ENCODE measurements at places on chromosomes 1 and 21.

DNA sequence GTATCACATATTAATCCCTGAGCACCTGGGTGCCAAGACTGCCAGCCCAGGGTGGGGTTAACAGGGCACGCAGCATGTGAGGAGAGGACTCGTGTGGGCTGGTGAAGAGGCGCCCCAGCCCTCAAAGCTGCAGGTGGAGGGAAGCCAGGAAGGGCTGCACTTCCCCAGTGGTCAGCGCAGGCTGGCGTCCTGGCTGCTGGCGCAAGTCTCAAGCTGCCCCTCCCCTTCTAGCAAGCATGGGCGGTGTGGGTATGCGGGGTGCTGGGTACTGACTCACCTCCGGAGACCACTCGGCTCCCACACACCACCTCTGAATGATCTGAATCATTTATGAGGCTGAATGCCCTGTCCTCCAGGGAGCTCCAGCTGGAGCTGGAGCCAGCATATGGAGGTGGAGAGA is 44.0 kb downstream of the EIF2D start:
- no peak for DNase-seq

DNA sequence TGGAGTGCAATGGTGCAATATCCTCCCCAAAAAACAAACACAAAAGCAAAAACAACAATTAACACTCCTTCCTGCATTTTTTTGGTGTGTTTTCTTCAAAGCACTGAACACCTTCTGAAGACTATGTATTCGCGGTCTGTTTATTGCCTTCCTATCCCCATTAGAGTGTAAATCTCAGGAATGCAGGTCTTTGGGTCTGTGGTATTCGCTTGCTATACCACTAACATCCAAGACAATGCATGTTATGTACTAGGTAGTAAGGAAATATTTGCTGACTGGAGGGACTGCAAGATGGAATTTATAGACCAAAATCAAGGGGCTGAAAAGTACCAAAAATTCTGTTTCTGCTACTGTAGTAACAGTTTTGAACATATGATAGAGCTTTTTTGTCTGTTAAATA is 299.4 kb downstream of the RYR2 start:
- no peak for DNase-seq

DNA sequence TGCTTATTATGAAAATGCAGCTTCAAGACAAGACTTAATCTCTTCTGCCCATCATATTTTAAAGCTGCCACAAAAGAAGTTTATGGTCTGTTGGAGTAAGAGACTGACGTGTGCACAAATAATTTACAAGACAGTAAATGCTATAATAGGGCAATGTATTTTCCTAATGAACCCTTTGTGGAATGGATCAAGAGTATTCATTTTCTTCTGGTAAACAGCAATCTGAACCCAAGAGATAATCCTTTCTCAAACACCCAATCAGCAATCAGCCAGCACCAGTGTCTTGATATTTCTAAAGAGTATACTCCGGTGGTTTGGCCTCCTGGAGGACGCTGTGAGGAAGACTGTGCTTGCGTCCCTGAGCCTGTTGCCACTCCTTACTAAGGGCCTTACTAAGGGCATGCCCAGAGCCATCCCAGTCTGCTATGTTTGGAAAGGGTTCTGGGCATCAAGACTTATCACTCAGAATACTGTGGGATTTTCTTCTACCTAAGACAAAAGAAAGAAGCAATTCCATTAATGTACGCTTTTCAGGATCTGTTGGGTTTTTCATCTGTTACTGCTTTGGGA is 48.8 kb upstream of the LRRC8D start:
- no peak for DNase-seq

GRCh38 chr1:198966519-198966918 is 327.7 kb downstream of the PTPRC start:
- no peak for DNase-seq

- DNase-seq, result no peak
Observed at GRCh38 chr1:92480200-92480812, 6.4 kb downstream of the GFI1 start.

- DNase-seq, result no peak
Observed at GRCh38 chr1:63730211-63730610, 43.6 kb upstream of the ROR1 start.

DNA sequence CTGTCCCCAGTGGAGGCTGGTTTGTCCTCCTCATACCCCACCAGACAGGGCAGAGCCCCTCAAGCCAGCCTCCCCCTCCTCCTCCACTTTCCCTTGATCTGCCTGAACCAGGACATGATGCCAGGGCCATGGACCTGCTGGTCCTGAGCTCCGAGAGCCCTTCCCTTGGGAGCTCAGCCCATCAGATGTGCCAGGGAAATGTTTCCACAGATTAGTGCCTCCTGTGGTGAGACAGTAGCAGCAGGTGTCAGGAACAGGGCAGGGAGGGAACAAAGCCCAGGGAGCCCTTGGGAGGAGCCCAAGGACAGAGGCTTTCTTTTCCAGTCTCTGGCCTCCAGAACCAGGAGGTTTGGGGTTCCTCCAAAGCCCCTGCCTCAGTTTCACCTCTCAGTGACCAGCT is 14.6 kb upstream of the SLC41A1 start:
- no peak for DNase-seq

DNA sequence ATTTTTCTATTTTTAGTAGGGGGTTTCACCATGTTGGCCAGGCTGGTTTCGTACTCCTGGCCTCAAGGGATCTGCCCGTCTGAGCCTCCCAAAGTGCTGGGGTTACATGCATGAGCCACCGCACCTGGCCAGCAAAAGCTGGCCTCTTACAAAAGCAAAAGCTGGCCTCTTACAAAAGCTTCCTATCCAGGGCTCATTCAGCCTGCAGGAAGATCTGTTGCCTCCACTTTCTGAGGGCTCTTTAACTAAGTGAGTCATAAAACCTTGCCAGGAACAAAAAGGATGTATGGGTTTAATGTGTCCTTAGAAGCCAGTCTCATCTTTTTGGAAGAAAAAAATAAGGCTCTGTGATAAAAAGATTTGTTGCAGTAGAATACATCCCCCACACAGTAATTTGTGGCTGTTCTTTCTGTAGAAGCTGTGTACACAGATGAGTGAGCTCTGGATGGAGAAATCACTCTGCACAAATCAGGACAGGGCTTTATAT is 15.0 kb downstream of the HTR1D start:
- DNase-seq, result no peak

DNA sequence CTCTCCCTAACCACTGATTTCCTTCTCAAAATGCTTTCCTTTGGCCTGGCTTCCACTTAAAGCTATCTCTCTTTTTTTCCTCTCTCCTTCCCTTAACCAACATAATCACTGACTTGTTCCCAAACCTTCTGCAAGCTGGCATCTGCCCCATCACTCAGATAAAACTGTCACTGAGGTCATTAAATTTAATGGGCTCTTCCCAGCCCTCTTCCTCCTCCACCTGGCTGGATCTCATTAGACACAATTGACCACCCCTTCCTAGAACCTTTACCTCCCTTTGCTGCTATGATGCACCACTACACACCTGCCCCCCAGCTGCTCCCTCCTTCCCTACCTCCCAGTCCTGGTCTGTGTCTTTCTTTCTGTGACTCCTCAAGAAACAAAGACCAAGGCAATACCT is 44.0 kb upstream of the GJB5 start:
- no peak for DNase-seq

DNA sequence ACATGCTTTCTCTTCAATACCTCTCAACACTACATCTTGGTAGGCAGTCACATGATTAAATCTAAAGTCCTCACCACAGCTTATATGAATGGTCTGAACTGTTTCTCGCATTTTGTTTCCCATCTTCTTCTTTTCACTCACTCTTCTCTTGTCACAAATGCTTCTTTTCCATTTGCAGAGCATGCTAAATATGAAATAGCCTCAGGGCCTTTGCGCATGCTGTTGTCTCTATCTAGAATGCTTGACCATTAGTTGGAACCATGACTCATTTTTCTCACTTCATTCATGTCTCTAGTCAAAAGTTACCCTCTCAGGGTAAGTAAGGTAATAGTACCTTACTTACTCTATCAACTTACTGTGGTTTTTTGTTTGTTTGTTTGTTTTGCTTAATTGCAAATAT is 239.7 kb downstream of the PTPRC start:
- no peak for DNase-seq
